Erythroblast (primary cell): ENCODE measurements at places on chromosomes 16 and 17.

GRCh38 chr16:84739349-84740124, 39.7 kb downstream of the USP10 start:
- DNase-seq, result no peak

- no peak for DNase-seq
These were observed 206.0 kb upstream of the CHMP6 start for GRCh38 chr17:80785477-80786178.

DNA sequence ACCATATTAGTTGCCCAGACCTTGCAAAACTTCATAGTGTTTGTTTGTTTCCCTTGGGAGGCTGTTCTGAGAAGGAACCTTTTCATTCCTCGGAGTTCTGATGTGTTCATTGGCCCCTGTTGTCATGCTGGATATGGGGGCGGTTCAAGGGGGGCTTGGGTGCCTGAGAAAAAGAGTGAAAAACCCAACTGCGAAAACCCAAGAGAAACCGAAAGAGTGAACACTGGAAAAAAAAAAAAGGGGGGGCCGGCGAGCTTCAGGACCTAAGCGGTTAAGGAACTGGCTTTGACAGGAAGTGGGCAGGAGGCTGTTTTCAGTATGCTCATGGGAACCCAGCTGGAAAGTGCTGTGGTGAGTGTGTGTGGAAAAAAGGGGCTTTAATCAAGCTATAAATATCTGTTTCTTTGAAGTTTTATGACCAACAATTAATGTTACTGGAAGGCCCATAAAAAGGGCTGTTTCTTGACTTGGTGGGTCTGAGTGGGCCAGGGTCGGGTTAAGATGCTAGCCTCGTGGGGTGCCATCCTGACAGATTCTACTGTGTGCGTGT, 510.7 kb downstream of the MAF start:
- DNase-seq, result no peak

DNA sequence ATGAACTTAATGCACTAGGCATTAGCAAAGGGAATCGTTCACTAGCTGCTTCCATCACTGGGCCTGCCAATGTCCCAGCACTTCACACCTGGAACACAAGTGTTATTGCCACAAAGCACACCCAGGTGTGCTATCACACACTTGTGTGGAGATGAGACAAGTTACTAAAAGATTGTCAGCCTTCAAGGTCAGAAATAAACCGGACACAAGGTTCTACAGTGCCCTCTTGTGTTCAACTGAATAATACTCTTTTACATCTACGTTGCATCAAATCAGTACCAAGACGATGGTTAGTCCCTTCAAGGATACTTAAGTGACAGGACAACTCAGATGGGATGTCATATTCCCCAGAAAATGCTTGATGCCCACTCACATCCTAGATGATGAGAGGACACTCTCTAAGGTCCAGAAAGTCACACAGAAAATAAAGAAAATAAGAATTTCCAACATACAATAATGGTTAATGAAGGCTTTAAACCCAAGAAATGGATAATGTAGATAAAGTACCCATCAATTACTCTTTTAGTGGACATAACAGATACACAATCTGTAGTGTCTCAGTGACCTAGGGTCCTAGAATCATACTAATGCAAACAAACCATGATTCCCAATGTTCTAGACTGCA, 16.4 kb upstream of the GLG1 start:
- peak; percentile 71 for DNase-seq

DNA sequence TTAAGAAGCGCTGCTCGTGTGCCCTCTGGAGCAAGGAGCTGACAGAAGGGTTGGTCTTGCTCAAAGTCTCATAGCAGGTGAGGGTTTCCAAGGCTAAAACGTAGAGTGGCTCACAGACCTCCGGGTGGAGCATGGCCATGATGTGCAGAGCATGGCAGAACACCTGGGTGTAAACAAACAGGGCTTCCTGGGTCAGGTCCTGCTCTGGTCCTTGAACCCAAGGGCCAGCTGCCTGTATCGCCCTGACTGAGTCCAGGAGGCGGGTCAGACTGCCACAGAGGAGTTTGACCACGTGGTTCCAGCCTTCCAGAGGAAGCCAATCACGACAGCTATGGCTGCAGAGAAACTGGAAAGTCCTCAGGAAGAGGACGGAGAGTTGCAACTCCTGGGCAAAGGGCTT, 7.1 kb downstream of the GEMIN4 start:
- no peak for DNase-seq

- no peak for DNase-seq
These were observed 8.0 kb upstream of the KRTAP4-12 start for GRCh38 chr17:41131979-41132378.

GRCh38 chr16:54347961-54348360, 61.4 kb upstream of the IRX3 start:
- DNase-seq, result no peak

GRCh38 chr17:11825572-11826209, 171.6 kb downstream of the ZNF18 start:
- no peak for DNase-seq

GRCh38 chr16:85250609-85251223, 138.4 kb upstream of the CIBAR2 start:
- no peak for DNase-seq

DNA sequence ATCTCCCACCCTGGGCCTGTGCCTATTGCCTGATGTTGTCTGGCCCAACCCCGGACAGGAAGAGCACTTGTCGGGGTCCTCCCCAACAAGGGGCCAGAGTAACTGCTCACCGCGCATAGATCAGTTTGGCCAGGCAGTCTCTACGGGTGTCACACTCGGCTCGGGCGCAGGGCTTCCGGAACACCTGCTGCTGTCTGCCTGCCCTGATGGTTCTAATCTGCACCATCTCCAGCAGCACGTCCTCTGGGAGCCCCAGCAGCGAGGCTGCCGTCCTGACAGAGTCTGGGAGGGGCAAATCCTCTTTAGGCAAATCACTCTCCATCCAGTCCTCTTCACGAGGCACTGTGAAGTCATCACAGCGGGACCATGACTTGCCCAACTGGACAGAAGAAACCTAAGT, 24.0 kb downstream of the MYO19 start:
- DNase-seq, result no peak

- DNase-seq, result peak; percentile 25
These were observed 21.0 kb downstream of the ACE start for GRCh38 chr17:63497708-63498483.

- peak; percentile 26 for DNase-seq
These were observed 68.7 kb downstream of the AATF start for GRCh38 chr17:37017404-37017803.

DNA sequence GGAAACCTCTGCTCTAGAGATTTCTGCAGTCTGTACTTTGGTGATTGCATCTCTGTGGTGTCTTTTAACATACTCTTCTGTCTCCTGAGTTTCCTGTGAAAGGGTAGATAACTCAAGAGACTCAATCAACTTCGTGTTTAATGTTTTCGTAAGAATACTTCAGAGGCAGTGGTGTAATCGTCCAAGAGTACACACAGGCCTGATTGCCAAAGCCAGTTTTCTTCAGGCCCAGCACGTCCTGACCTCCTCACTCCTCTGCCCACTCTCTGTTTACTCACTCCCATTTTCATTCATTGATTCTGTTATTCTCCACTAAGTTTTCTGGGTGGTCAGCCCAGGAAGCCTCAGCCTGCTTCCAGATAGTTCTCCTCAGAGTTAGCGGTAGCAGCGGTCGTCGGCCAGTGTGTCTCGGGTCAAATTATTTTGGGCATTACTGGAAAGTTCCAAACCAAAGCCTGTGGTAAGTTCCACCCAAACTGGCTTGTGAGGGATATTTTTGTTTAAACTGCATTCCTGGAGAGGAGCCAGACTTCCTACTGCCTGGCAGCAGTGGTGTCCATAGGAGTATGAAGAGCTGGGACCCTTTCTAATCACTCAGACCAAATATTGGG, 293.2 kb downstream of the WWOX start:
- no peak for DNase-seq

GRCh38 chr16:10965440-10966061, 21.2 kb downstream of the CLEC16A start:
- DNase-seq, result peak; percentile 88

DNA sequence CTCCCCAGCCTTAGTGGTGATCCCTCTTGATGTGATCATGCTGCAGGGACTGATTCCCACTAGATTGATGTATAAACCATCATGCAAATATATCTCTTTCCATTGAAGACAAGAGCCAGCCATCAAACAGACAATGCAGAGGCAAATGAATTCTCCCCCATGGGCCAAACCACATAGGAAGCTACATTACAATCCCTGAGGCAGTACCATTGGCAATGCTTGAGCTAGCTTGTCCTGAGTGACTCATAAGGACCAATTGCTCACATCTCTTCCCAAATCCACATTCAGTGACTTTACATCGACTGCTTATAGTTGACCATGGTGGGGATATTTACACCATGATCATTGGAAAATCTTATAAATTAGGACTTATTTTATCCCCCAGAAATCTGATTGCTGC, 242.2 kb downstream of the SHISA9 start:
- no peak for DNase-seq

DNA sequence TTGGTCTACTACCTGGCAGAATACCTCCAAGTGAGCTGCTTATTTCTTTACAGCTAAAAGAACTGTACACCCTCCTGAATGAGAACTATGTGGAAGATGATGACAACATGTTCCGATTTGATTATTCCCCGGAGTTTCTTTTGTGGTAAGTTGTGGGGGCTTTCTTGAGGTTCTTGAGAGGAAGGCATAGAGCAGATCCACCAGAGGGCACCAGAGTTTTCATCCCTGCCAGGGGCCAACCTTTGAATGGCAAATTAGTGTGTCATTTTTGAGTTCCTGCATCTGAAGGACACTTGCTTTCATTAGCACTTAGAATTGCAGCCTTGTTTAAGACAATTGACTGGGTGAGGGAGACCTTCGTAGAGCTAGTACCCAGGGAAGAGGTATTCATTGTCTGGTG, 35.0 kb downstream of the NMT1 start:
- peak; percentile 11 for DNase-seq

DNA sequence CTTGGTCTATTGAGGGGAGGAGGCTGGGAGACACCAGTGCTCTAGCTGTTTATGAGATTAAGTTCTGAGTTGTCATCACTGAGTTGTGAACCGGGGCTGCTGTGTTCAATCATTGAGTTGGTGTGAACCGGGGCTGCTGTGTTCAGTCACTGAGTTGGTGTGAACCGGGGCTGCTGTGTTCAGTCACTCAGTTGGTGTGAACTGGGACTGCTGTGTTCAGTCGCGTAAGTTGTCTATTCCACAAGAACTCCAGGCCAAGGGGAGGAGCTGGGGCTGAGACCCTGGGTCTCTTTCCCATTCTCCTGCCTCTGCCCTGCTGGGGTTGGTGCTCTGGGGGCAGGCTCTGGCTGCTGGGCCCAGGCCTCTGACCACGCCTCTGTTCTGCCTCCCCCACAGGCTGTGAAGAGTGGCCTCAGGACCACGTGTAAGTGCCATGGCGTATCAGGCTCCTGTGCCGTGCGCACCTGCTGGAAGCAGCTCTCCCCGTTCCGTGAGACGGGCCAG, 24.5 kb downstream of the WNT9B start:
- no peak for DNase-seq

DNA sequence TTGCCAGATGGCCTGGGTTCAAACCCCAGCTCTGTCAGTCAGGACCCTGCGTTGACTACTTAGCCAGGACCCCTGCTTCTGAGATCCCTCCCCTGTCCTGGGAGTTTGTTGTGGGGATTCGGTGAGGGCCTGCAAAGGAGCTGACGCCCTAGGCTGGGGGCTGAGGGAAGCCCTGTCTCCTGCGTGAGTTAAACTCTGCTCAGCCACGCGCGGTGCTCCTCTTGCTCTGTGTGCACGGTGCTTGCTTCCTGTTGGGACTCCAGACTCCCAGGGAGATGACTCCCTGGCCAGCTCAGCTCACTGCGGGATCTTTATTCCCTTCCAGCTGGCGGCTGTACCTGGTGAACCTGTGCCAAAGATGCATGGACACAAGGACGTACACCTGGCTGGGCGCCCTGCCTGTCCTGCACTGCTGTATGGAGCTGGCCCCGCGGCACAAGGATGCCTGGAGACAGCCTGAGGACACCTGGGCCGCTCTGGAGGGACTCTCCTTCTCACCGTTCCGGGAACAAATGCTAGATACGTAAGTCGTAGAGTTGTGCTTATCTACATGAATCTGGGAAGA, 37.4 kb downstream of the RNF213 start:
- no peak for DNase-seq

GRCh38 chr16:212999-213398, 16.2 kb downstream of the LUC7L start:
- DNase-seq, result no peak

DNA sequence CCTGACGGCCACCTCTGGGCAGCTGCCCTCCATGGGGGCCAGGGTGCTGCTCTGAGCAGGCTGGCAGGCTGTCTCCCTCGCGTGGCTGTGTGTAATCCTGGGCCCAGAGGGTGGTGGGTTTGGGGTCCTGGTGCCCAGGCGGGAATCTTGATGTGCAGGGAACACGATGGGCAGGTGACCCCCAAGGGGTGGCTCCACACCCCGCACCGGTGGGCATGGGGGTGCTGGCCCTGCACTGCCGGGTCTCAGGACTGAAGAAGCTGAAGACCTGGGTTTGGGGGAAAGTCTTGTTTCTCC, 8.6 kb downstream of the CHMP6 start:
- no peak for DNase-seq

- DNase-seq, result peak; percentile 24
These were observed 25.8 kb downstream of the SLC38A7 start for GRCh38 chr16:58658796-58659211.

GRCh38 chr17:34423978-34424813, 61.2 kb upstream of the CCL1 start:
- no peak for DNase-seq
